ENCODE measurements at places on chromosomes 3 and 15.

DNA sequence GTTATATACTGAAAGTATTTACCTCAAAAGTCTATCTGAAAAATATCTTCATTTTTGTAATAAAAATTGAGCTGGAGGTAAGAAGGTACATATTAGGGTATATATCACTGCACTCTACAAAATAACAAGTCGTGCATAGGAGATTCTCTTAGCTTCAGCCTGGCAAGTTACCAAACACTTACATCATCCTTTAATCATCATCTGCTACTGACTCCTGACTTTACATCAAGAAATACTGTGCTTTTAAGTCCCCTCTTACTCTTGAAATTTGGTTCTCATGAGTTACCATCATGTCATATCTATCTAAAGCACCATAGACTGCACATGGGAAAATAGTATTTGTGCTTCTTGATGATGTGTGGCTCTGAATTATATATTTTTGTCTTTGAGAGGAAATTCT lies 50.8 kb downstream of the LYSMD4 start:
- DNase-seq = no peak

DNA sequence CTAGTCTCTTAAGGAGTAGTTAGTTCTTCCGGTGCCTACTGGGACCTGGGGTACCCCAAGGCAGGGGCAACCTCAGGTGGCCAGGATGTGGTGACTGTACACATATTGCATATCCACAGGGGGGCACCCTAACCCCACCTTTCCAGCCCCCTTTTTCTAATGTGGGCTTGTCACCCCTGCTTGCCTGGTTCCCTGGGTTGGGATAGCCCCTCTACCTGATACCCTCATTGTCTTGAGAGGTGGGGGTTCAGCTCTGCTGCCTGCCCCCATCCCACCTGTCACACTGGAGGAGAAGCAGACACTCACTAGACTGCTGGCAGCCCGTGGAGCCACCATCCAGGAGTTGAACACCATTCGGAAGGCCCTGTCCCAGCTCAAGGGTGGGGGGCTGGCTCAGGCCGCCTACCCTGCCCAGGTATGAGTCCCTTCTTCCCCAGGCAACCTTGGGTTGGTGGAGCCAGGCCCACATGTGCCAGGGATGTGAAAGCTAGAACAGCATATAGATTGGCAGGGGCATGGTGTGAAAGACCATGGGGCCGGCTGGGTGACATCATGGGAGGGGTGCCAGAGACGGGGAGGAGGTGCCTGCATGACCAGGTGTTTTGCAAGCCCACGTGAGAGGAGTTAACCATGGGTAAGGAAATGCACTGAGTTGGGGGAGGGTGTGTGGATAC lies 4.0 kb downstream of the GLYCTK start:
- DNase-seq = no peak

GRCh38 chr15:26103002-26103404 lies 239.9 kb upstream of the ATP10A start:
- DNase-seq = no peak

DNA sequence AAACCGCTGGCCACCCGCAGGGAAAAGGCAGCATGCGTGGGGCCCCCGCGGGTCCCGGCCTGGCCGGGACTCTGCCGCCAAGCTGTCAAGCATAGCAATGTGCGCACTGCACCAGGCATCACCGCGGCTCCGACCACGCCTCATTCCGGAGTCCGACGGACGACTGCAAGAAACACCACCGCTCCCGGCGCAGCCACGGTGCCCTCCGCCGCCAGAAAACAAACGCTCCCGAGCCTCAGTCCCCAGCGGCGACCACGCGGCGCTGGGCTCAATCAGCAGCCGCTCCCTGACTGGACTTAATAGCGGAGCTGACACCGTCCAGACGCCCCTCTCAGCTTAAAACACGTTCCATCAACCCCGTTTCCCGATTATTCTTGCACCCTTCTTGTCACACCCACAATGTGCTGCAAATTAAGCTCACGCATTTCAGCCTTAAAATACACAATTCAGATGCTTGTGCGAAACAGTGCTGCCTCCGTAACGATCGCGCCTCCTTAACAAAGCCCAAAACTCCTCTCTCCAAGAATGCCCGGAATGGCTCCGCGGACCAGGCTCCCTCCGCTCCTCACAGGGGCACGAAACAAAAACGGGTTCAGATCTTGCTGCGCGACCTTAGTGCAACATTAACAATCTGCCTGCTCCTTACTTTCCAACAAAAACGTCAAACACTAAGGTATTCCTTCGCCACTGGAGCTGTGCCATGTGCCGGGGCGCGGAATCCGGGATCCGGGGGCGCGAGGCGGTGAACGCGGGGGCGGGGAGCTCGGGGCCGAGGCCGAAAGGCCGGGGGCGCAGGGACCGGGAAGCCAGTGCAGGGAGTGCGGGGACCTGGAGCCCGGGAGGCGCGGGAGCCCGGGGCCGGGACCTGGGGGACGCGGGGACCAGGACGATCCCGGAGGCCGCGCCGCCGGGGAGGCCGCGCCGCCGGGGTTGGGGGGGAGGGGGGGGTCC lies 655 bp downstream of the CYFIP1 start:
- no peak for DNase-seq

- DNase-seq = no peak
These were observed 118.9 kb downstream of the FOXP1 start for GRCh38 chr3:71464613-71465012.

DNA sequence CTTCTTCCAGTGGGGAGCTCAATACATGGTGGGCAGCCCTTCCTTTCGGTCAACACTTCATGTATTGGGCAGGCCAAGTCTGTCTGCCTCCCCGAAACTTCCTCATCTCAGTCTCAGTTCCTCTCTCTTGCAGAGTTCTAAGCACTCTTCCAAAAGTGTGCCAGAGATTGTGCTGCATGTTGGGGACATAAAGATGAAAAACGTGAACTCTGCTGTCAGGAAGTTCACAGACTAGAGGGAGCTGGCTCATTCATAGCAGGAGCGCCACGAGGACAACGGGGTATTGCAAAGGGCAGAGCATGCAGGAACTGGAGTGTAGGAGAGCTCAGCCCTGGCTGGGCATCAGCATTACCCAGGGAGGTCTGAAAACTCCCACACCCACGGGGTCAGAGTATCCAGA lies 15.3 kb upstream of the EPHB3 start:
- no peak for DNase-seq

DNA sequence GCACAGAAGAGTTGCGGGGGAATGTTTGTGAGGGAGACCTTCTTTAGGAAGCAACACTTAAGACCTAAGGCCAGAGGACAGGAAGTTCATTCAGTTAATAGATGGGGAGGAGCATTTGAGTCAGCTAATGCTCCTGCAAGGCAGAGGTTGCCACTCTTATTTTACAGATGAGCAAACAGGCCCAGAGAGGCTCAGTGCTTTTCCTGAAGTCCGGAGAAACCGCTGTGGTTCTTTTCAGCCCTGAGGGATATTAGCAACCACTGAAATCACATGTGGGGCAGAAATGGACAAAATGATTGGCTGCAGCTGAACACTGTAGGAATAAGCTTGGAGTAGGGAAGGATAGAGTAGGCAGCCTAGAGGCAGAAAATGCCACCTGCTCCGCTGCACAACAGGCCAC lies 33.3 kb upstream of the RTP4 start:
- no peak for DNase-seq

GRCh38 chr15:76614725-76615124 lies 278.2 kb downstream of the ISL2 start:
- no peak for DNase-seq

DNA sequence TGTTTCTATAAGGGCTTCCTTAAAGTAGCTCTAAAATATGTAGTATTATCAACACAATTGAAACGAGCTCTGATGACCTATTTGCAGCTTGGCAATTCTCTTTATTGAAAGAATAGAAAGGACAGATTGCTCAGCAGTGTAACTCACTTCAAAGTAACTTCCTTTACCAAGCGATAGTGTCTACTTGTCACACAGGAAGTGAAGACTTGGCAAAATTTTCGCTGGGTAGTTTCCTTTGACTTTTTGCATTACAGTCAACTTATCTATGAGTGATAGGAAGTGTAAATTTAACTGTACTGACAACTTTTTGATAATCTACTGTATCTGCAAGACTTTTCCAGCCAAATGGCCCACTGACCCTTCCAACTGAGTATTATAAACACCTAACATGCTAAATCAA lies 22.8 kb downstream of the SLC9A9 start:
- DNase-seq = no peak

DNA sequence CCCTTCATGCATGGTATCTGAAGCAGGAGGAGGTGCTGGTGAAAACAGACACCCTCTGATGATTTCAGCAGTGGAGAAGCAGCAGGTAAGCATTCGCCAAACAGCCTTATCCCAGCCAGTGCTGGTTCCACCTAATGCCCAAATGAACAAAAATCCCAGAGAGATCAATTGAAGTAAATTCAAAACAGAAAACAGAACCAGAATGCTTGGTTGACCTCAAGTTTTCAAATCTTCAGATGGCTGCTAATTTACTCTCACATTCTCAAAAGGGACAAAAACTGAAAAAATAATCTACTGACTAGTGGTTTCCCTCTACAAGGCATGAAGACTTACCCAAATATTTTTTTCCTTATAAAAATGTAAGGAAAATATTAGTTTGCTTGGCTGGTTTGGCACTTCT lies 87.0 kb upstream of the MYO5C start:
- no peak for DNase-seq

DNA sequence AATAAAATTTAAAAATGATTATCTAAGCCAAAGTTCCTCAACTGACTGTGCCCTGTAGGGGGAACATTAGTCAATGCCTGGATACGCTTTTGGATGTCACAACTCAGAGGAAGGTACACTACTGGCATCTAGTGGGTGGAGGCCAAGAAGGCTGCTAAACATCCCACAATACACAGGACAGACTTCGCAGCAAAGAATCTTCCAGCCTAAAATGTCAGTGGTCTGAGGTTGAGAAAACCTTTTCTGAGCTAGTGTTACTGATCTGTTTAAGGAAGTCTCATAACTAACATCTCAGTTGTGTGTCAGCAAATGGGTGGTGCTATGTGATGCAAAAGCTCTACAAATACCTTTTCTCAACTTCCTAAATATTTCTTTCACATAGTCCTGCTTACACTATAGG lies 20.9 kb upstream of the LDHAL6B start:
- DNase-seq = no peak

DNA sequence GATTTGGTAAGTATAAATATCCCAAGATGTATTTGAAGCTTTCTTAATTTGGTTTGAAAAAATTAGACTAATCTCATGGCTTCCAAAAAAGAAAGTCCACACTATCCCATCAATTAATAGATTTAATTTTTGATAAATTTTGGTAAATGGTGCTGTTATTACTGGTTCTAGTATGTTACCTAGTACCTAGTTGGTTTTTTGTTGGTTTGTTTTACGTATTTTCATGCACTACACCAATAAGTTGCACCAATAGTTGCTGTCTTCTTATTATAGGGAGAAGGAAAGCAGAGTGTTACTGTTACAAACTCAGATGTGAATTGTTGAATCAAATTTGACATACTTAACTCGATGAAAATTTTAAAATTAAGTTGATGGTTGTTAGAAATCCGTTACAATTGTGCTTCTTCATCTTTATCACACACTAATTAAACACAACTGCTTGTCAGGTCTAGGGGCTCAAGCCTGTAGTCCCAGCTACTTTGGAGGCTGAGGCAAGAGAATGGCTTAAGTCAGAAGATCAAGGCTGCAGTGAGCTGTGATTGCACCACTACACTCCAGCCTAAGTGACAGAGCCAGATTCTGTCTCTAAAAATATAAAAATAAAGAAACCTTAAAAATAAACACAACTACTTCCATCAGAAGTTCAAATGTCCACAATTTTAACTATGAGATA lies 23.1 kb upstream of the MBNL1 start:
- DNase-seq = no peak

DNA sequence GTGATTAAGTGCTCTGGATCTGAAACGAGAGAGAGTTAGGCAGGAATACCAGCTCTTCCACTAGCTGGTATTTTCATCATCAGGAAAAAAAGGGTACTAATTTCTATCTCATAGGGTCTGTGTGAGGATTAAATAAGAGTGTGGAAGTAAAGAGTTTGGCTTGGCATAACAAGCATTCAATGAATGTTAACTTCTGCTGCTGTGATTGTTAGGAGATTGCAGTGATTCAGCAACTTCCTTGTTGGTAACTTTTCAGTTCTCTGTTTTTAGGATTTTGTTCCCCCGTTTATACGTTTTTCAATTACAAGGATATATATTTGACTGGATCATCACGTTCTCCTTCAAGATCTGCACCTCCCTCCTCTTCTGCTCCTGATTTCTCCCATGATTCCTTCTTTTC lies 65.9 kb upstream of the MYO5C start:
- no peak for DNase-seq

DNA sequence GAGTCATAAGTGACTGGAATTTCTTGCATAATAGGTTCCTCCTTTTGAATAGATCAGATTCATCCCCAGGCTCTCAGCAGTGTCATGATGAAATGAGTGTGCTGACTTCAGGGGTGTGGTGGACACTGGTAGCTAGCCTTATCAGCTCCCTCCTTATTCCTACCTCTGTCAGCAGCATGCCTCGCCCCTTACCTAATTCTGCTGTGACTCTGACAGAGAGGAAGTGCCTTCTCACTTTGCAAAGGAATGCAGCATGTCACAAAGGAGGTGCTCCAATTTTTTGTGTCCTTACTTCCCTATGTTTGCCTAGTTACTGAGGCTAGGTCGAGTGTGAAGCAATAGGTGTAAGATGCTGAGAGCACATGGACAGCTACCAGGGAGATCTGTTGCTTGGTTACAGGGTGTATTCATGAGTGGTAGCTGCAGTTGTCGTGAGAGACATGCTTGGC lies 90.6 kb downstream of the TNFAIP8L3 start:
- no peak for DNase-seq

DNA sequence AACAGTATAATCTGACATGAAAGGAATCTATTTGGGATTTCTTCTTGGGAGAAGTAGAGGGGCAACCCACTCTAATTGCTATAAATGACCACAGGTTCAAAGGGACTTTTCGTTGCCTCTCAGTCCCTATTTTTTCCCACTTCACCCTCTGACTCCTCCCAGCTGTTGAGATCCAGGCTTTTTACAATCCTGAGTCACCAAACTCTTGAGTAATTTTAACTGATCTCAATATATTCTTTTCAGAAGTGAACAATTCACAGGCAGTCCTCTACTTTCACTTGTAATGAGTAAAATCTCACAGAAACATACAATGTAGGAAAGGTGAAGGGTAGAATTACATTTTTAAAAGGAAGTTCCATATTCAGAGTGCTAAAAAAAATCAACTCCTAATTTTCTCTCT lies 44.6 kb downstream of the EIF4E3 start:
- DNase-seq = no peak

GRCh38 chr3:150254309-150254708 lies 153.8 kb upstream of the TSC22D2 start:
- DNase-seq = no peak

GRCh38 chr3:94665922-94666321 lies 603.1 kb downstream of the NSUN3 start:
- no peak for DNase-seq

DNA sequence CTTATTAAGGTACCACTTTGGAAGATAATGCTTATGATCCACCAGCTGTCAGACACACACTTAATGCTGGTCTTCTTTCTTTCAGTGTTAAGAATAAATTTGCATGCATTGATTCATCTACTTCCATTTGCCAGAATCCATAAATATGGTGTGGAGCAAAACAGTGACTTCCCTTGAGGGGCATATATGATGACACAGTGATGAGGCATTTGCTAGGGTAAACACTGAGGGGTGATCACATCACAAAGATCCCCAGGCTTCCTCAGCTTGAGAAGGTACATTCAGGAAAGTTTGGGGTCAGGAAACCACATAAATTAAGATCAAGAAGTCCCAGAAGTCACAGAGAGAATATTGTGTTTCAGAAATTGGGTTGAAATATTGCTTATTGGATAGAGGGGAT lies 9.9 kb upstream of the ZBED2 start:
- no peak for DNase-seq

Data from NCI-H1417 treated with DMSO at 0.1 percent for 48 hours (cell line).